Aorta (tissue), 5 donors: ENCODE measurements at places on chromosomes 4 and X. TPM values are rescaled to one million over a fixed set of nuclear protein-coding genes. Genes with fewer than 3 reads are reported as not detected.

Gene GYPA
- not detected for polyA plus RNA-seq

Gene STAG2
- polyA plus RNA-seq = 22.2 TPM

Gene PORCN
- 4.5 TPM for polyA plus RNA-seq

Gene TMEM31
- polyA plus RNA-seq = not detected

Gene GPC3
- polyA plus RNA-seq = 1.1 TPM

Gene IL13RA1
- polyA plus RNA-seq = 57.7 TPM

Gene NXF3
- polyA plus RNA-seq = not detected

Gene BTK
- 3.7 TPM for polyA plus RNA-seq

Gene EVC
- polyA plus RNA-seq = 16.6 TPM

Gene GPRASP1
- polyA plus RNA-seq = 3.3 TPM

Gene CXCL11
- 0.46 TPM for polyA plus RNA-seq

Gene TGIF2LX
- not detected for polyA plus RNA-seq

Gene POF1B
- polyA plus RNA-seq = 0.46 TPM

Gene ERVMER34-1
- not detected for polyA plus RNA-seq

Gene ARMCX6
- polyA plus RNA-seq = 14.8 TPM

Gene TLR2
- polyA plus RNA-seq = 6.1 TPM

Gene TCP11X2
- not detected for polyA plus RNA-seq

Gene PPP4R3C
- polyA plus RNA-seq = not detected

Gene CXCL1
- 1.6 TPM for polyA plus RNA-seq

Gene ZNF732
- 0.18 TPM for polyA plus RNA-seq

Gene DUX4
- polyA plus RNA-seq = not detected

Gene TMEM271
- not detected for polyA plus RNA-seq

Gene TLR3
- polyA plus RNA-seq = 2.0 TPM

Gene RNF128
- 3.1 TPM for polyA plus RNA-seq

Gene DUSP21
- polyA plus RNA-seq = not detected

Gene WDR17
- 0.38 TPM for polyA plus RNA-seq

Gene NEXMIF
- polyA plus RNA-seq = 0.05 TPM
